ENCODE measurements at places on chromosomes 11 and 22.

DNA sequence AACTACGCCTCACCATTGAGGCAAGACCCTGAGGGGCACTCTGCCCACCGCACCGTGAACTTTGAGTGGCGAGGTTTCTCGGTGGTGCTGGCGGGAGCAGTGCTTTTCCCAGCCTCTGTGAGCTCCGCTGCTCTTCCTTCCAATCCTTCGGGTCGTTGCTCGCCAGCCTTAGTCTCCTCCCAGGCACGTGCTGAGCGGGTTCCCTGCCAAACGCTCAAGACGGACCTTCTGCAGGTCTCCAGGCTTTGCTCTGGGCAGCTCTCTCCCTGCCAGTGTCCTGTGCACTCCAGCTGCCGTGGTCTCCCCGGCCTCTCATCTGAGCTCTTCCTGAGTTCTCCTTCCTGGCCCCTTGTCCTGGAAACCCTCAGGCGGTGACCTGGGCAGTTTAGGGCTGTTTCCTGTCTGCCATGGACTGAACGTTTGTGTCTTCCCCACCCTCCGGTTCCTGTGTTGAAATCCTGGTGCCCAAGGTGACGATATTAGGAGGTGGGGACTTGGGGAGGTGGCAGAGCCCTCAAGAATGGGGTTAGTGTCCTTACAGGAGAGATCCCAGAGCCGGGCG, 11.2 kb upstream of the MUC6 start:
- DNase-seq = no peak

DNA sequence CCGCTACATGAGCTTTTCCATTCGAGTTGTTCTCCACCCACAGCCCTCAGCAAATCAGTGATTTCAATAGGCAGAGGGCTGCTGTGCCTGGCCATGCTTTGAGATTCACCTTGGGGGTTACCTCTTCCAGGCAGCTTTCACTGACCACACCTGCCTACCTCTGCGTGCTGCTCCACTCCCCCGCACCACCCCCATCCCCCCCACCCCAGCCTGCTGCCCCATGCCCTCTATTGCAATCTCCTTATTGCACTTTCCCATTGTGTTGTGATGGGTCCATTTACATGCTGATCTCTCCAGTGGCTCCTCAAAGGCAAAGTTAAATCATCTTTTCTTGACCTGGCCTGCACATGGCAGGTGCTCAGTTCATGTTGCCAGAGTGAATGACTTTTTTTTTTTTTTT, 18.0 kb upstream of the POLA2 start:
- no peak for DNase-seq

- DNase-seq = no peak
Observed at GRCh38 chr11:24661331-24661730, 164.5 kb downstream of the LUZP2 start.

GRCh38 chr11:105273660-105274280, 134.2 kb upstream of the CARD18 start:
- no peak for DNase-seq

- DNase-seq = no peak
Observed at GRCh38 chr22:47395481-47395880, 633.0 kb downstream of the TBC1D22A start.

DNA sequence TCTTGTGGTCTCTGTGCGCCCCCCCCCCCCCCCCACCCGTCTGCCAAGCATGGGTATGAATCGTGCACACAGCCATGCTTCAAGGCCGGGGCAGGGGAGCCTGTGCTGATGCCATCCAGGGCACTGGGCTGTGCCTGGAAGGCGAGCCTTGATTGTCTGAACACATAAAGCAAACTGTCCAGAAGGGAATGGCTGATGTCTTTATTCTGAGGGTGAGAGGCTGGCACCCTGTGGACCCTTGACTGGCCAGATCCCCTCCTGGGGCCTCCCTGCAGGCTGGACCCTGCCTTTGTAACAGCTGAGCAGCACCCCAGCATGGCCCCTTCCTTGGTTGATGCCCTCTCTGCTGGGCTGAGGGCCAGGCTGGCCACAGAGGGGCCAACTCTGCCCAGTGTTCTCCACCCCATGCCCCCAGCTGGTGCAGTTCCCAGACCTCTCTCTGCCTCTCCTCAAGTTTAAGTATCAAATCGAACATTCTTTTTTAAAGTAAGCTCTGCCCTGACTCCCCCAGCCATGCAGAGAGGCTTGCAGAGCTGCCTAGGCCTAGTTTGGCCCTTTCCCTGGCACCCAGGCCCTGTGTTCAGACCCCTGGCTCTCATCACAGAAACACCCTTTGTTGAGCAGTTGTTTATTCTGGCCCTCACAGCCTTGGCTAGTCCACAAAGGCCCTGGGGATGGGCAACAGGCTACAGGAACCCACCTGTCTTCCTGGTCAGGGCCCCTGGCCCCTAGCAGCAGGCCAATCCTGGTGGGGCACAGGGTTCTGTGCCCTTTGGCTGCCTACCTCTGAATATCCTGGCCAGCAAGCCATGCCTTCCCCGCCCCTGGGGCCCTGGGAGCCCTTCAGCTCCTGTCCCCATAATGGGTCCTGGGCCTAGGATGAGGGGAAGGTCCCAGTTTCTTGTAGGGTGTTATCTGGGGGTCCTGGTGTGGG, 3.9 kb upstream of the RANBP1 start:
- DNase-seq = no peak

DNA sequence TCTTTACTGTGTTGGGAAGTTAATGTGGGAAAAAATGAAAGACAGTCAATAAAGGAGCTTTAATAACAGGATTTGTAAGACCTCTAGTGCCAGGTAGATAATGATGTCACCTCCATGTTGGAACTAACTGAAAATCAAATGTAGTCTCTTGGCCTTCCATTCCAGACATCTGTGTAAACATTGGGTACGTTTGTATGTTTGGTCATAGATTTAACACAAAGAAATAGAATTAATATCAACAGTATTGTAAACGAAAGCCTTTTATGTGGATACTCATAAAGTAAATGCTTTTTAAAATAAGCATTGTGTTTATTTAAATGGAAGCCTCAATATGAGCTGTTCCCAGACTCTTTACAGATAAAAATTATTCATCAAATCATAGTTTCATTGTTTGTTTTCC, 605.7 kb downstream of the METTL15 start:
- no peak for DNase-seq

- no peak for DNase-seq
Observed at GRCh38 chr11:115745066-115745465, 240.9 kb upstream of the CADM1 start.

GRCh38 chr11:128553662-128554362, 33.5 kb downstream of the ETS1 start:
- DNase-seq = no peak

DNA sequence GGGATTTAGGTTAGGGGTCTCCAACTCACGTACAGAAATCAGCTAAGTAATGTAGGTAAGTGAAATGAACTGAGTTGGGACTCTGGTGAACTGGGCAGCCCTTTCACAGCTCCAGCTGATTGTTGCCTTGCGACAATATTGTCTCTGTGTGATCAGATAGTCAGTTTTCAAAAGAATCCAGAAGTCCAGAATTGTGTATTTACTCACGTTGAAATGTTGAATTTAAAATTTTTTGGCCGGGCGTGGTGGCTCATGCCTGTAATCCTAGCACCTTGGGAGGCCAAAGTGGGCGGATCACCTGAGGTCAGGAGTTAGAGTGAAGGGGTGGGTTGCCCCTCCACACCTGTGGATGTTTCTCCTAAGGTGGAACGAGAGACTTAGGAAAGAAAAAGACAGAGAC, 18.8 kb upstream of the WDR74 start:
- no peak for DNase-seq

DNA sequence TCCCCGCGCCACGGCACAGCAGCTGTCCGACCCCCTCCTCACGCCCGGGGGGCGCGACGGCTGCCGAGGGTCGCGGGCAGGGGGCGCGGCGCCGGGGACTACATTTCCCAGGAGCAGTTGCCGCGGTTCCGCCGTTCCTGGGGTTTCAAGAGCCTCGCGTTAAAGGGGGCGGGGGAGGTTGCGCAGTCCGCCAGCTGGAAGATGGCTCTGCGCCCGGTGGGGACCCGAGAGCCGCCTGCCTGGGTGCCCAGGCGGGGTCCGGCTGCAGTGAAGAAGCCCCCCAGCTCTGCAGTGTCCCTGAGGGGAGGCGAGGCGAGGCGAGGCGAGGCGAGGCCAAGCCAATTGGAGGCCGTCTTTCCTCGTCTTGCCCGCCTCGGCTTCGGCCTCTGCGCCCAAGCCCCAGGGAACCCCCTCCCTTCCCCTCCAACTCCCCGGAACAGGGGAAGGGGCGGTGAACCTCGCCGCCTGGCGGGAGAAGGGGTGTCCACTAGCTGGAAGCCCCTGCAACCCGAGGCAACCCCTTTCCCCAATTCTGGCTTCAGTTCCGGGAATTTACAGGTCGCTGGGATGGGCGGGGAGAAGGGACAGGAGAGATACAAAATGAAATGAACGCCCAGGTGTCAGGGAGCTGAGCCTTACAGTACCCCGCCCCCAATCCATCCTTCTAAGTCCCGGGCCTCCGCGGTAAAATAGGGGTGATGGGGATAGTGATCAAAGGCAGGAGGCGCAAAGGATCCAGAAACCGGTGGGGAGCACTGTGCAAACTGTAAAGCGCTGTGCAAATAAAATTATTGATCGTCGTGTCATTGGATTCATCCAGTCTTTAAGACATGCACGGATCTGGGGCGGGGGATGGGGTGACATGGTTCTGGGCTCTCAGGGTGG, 5.2 kb upstream of the GCAT start:
- DNase-seq = no peak

DNA sequence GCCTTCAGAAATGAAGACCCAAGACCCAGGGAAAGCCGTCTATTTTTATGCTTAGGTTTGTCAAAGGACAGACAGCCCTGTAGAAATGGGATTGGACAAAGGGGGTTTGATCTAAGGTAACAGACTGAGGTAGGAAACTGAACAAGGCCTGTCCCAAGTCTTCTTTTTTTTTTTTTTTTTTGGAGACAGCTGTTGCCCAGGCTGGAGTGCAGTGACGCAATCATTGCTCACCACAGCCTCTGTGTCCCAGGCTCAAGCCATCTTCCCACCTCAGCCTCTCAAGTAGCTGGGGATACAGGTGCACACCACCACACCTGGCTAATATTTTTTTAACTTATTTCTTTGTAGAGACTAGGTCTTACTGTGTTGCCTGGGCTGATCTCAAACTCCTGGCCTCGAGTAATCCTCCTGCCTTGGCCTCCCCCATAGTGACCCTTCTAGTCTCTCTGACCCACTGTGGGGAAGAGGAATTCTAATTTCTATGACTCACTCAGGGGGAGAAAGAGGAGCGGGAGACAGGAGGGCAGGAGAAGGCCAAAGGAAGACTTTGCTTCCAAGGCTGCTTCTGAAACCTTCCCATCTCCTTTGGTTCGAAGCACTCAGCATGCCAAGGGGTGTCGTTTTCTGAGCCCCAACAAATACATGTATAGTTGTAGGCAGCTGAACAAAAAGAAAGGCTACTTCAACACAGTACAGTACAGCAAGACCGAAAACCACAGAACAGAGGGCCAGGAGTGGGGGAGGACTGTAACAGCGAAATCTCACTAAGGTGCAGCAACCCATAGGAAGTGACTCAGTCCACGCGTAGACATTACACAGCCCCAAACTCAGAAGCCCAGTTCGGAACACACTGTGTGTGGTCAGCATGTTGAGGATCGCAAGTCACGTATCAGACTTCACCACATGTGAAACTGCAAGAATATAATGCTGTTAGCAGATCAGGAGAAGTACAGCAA, 872 bp downstream of the TMA7B start:
- peak; percentile 54 for DNase-seq

DNA sequence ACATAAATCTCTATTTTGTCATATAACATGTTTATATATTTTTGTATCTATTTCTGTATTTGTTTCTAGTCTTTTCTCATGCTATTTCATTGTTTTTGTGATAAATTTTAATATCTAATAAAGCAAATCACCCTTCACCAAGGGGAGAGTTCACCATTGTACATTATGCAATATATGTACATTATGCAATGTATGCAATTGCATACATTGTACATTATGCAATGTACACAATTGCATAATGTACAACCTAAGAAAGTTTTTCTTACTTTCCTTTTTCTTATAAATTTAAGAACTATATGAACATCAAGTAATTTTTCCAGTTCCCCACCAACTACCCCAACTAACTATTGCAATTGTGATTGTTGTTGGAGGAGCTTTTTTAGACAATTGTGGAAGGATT, 44.1 kb upstream of the GLYATL2 start:
- no peak for DNase-seq

GRCh38 chr11:70906101-70906500, 346.3 kb downstream of the SHANK2 start:
- DNase-seq = no peak

- no peak for DNase-seq
Observed at GRCh38 chr11:8389029-8389996, 125.6 kb upstream of the LMO1 start.

DNA sequence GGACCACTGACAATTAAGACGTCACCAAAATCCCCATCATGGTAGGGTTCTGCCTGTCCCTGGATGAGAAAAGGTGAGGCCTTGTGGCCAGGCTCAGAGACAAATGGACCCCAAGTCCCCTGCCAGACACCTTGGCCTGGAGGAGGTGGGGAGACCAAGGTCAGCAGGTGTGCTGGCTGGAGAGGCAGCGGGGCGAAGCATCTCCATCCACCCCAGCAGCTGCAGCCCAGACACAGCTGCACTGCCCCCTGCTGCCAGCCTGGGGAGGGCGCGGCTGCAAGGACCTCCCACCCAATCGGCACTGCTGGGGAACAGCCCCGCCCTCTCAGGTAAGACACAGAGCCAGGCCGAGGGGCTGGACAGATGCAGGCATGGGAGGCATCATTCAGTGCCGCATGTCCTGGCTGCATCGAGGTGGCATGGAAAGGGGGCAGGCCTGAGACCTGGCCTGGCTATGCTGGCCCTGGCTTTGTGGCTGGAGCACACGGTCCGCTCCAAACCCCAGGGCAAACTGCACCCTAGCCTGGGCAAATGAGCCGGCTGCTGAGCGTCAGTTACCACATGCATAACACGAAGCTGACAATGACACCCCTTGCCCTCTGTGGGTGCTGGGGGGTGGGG, 12.2 kb upstream of the MFNG start:
- peak; percentile 71 for DNase-seq

DNA sequence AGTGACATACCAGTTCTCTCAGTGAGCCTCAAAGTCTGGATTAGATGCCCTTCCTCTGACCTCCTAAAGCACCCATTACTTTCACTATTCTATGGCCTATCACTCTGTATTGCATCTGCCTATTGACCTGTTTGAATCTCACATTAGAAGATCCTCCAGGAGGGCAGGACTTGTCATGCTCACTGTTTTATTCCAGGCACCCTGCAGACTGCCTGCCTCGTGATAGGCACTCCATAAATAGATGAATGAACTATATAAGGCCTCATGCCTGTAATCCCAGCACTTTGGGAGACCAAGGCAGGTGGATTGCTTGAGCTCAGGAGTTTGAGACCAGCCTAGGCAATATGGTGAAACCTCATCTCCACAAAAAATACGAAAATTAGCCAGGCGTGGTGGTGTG, 160.1 kb upstream of the CADM1 start:
- no peak for DNase-seq

DNA sequence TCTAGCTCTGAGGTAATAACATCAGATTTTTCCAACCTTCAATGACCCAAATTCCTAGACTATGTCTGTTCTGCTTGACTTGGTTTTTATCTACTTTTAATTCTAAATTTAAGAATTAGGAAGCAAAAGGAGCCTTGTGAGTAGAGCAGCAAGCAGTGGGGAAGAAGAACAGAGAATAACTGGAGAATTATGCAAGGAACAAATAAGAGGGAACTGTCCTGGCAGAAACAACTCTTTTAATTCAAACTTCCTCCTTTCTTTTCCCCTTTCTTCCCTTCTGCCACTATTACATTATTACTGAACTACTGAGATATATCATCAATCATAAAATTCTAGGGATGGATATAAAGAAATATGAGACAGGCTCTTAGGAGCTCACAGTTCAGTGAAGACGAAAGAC, 276.1 kb downstream of the SBF2 start:
- no peak for DNase-seq
